ENCODE measurements at places on chromosomes 1 and 21.
A peak's percentile ranks its signal among the peaks of the same experiment; 100 is the strongest.

DNA sequence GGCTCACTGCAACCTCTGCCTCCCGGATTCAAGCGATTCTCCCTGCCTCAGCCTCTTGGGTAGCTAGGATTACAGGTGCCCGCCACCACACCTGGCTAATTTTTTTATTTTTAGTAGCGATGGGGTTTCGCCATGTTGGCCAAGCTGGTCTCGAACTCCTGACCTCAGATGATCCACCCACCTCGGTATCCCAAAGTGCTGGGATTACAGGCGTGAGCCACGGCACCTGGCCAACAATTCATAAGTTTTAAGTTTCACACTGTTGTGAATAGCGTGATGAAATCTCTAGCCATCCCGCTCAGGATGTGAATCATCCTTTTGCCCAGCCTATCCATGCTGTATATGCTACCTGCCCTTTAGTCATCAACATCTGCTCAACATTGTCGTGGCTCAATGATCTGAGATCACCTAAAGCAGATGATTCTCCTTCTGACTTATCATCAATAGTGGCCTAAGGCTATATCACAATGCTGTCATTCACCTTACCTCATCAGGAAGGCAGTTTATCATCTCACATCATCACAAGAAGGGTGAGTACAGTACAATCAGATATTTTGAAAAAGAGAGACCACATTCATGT, 2.6 kb downstream of the PFDN2 start:
- peaks cover 21% of the 10 kb centered on the region for H3K36me3 ChIP-seq
- no peak overlapping the region for H3K27ac ChIP-seq
- H3K27me3 ChIP-seq, result no peaks in the 10 kb centered on the region
- no peak for DNase-seq

DNA sequence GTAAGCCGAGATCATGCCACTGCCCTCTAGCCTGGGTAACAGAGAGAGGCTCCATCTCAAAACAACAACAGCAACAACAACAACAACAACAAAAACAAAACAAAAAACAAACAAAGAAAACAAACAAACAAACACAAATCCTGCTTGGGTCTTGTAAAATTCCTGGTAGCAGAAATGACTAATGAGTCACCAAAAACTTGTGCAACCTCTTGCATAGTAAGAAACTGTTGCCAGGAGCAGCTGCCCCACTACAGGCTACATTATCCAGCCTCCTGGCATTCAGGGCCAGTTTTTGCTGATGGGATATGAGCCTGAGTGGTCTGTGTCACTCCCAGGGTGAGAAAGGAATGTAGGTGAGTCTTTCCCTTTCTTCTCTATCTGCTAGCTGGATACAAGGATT, 245.4 kb downstream of the TNR start:
- no peaks in the 10 kb centered on the region for H3K36me3 ChIP-seq
- no peak overlapping the region for H3K27ac ChIP-seq
- peaks cover 65% of the 10 kb centered on the region for H3K27me3 ChIP-seq

DNA sequence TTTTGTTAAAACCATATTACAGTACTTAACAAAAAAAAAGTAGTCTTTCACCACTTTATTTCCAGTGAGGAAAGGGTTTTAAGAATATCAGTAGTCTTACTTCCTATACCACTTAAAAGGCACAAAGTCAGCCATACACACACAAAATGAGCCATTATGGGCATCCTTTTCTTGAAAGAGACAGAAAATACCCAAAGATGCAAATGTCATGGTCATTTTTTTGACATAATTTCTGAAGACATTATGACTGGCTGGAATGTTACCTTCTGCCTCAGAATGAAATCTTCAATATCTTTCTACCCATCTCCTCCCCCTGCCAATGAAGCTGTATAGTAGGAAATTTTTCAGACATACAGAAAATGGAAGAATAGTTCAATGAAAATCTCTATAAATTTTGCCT, 237.7 kb downstream of the SLC45A1 start:
- no peaks in the 10 kb centered on the region for H3K27me3 ChIP-seq
- DNase-seq, result no peak

DNA sequence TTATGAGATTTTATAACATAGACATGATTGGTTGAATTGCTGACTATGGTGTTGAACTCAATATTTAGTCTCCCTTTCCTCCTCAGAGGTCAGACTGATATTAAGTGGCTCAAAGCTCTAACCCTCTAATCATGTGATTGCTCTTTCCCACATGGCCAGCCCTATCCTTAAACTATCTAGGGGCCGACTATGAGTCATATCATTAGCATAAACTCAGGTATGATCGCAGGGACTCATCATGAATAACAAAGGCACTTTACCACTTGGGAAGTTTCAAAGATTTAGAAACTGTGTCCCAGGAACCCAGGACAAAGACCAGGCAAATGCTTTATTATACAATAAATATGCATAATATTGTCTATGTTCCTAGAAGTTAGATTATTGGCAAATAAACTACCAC, 894.6 kb upstream of the NEGR1 start:
- H3K27me3 ChIP-seq, result no peaks in the 10 kb centered on the region
- H3K36me3 ChIP-seq, result no peaks in the 10 kb centered on the region
- no peak for DNase-seq
- no peak overlapping the region for H3K27ac ChIP-seq

- DNase-seq, result no peak
- no peak overlapping the region for H3K4me3 ChIP-seq
- no peak overlapping the region for H3K27ac ChIP-seq
Observed at GRCh38 chr1:20658166-20658915, 2.8 kb downstream of the DDOST start.

DNA sequence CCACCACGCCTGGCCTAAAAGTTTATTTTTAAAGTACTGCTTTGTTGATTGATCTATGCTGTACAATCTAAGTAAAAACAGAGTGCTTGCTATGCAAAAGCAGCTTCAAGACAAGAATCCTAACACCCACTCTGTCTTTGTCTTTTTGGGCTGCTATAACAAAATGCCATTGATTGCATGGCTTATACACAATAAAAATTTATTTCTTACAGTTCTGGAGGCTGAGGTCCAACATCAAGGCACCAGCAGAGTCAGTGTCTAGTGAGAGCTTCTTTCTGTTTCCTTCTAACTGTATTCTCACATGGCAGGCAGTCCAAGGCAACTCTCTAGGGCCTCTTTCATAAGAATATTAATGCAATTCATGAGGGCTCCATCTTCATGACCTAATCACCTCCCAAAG, 63.6 kb upstream of the GJA5 start:
- no peaks in the 10 kb centered on the region for H3K4me1 ChIP-seq
- no peak overlapping the region for H3K4me3 ChIP-seq
- H3K36me3 ChIP-seq, result no peaks in the 10 kb centered on the region
- H3K27me3 ChIP-seq, result peaks cover 9% of the 10 kb centered on the region
- no peak overlapping the region for H3K27ac ChIP-seq
- no peak for DNase-seq

- no peaks in the 10 kb centered on the region for H3K27me3 ChIP-seq
- peaks cover 56% of the 10 kb centered on the region for H3K4me1 ChIP-seq
- H3K4me3 ChIP-seq, result peak within 1 kb of the TSS; percentile 81
- peak; percentile 46 for DNase-seq
- H3K27ac ChIP-seq, result peak within 1 kb of the TSS; percentile 95
Observed at GRCh38 chr1:153946622-153947241, at the start of gene DENND4B. Gene DENND4B (minus strand): TSS chr1:153946718. CDS start chr1:153944374, 2,344 bp downstream.

GRCh38 chr1:204879351-204879750, 8.7 kb downstream of the NFASC start:
- H3K4me1 ChIP-seq, result no peaks in the 10 kb centered on the region
- H3K27ac ChIP-seq, result no peak overlapping the region
- H3K27me3 ChIP-seq, result peaks cover 30% of the 10 kb centered on the region
- no peak for DNase-seq
- H3K4me3 ChIP-seq, result no peak overlapping the region

- H3K36me3 ChIP-seq, result no peaks in the 10 kb centered on the region
- no peak overlapping the region for H3K4me3 ChIP-seq
- H3K4me1 ChIP-seq, result no peaks in the 10 kb centered on the region
- no peaks in the 10 kb centered on the region for H3K27me3 ChIP-seq
Observed at GRCh38 chr1:248165186-248165585, 9.4 kb upstream of the OR2M2 start.

- H3K36me3 ChIP-seq, result peaks cover 1% of the 10 kb centered on the region
- peaks cover 19% of the 10 kb centered on the region for H3K4me1 ChIP-seq
- no peaks in the 10 kb centered on the region for H3K27me3 ChIP-seq
- no peak overlapping the region for H3K4me3 ChIP-seq
- no peak overlapping the region for H3K27ac ChIP-seq
- DNase-seq, result no peak
Observed at GRCh38 chr1:50454911-50455310, 31.7 kb upstream of the DMRTA2 start.

DNA sequence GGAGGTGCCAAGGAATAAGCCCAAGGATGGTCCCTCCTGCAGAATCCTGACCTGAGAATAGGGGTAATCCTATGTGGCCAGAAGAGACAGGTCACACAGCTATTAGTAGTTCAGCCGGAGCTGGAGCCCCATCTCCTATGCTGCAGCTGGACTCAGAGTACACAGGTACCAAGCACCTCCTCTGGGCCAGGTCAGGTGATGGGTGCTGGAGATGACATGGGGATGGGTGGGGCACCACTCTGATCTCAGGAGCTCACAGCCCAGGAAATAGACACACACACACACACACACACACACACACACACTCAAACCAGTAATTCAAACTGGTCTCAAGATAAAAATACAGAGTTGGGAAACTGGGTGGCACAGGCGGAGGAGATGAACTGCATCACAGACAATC, 54.2 kb upstream of the SSBP3 start:
- no peak for DNase-seq
- H3K27me3 ChIP-seq, result no peaks in the 10 kb centered on the region
- peak overlapping the region; percentile 10 for H3K27ac ChIP-seq
- H3K4me1 ChIP-seq, result peaks cover 40% of the 10 kb centered on the region

DNA sequence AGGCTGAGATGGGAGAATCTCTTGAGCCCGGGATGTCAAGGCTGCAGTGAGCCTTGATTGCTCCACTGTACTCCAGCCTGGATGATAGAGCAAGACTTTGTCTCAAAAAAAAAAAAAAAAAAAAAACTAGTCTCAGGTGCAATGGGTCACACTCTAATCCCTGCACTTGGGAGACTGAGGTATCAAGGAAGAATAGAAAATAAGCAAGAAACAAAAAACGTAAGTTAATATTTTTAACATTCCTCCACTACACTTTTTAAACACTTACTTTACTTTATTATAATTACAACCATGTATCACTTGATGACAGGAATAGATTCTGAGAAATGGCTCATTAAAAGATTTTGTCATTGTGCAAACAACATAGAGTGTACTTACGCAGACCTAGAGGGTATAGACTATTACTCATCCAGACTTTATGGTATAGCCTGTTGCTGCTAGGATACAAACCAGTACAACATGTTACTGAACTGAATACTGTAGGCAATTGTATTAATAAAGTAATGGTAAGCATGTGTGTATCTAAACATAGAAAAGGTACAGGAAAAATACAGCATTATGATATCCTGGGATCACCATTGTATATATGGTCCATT, 1244.1 kb upstream of the ADGRL4 start:
- no peak overlapping the region for H3K27ac ChIP-seq
- H3K27me3 ChIP-seq, result no peaks in the 10 kb centered on the region
- no peak for DNase-seq
- H3K36me3 ChIP-seq, result no peaks in the 10 kb centered on the region
- H3K4me3 ChIP-seq, result no peak overlapping the region

GRCh38 chr1:67170751-67171573, 4.7 kb downstream of the IL23R start:
- peak overlapping the region; percentile 35 for H3K27ac ChIP-seq
- peak overlapping the region; percentile 61 for H3K4me3 ChIP-seq
- DNase-seq, result no peak
- peaks cover 30% of the 10 kb centered on the region for H3K4me1 ChIP-seq
- peaks cover 2% of the 10 kb centered on the region for H3K36me3 ChIP-seq

DNA sequence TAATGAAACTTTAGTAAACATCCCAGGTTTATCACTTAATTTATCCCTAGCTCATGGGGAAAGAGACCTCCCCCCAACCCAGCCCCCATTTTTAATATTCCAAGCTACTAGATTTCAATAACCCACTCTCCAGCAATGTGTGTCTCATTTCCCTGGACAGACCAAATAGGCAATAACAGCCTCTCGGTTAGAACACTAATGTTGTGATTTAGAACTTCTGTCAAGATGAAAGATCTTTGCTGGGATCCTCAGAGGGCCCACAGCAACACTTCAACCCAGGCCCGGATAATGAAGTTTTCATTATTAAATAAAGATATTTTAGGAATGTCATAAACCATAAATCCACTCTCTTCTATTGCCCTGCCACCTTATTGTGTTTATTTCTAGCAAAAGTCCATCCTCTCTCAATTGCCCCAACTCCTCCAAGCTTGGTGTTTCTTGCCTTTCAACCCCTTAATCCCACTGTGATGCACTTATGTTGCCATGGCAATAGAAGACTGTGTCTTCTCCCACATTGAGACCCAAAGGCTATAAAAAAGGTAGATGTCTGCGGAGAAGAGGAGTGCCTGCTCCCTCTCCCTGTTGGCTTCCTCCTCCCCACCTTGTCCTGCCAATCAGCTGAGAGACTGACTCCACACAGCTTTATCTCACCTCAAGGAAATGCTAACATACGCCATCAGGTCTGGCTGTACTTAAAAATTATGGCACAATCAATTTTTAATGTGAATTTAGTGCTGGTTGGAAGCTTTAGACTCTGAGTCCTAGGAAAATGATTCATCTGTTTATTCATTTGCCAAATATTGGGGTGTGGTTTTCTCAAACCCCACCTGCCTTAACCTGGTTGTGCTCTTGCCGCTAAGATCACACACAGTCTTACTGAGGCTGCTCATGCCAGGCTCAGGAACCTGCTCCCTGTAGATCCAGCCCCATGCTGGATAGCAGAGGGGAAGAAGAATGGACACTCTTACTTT, 258.3 kb upstream of the CAMK1G start:
- no peak overlapping the region for H3K27ac ChIP-seq
- H3K4me1 ChIP-seq, result no peaks in the 10 kb centered on the region
- no peaks in the 10 kb centered on the region for H3K36me3 ChIP-seq

DNA sequence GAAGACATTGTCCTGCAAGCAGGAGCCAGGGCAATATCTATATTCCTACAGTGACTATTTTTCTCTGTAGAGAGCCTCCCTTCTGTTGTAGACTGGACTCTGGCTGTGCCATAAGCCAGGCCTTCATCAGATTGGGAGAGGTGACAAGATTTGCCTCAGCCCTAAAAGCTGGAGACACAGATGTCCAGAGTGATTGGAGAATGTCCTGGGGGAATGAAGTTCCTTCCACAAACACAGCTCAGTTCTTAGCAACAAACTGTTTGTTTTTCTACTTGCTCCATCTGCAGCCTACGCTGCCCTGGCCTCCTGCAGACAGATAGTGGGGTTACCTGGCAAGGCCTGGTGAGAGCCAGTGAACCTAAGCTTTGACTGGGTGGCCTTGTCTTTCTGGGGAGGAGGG, 29.9 kb upstream of the SNX27 start:
- H3K4me3 ChIP-seq, result no peak overlapping the region
- no peak overlapping the region for H3K27ac ChIP-seq
- no peak for DNase-seq
- H3K36me3 ChIP-seq, result peaks cover 2% of the 10 kb centered on the region

All from central memory CD8-positive, alpha-beta T cell (primary cell).